ENCODE measurements at places on chromosomes 12 and 14.

DNA sequence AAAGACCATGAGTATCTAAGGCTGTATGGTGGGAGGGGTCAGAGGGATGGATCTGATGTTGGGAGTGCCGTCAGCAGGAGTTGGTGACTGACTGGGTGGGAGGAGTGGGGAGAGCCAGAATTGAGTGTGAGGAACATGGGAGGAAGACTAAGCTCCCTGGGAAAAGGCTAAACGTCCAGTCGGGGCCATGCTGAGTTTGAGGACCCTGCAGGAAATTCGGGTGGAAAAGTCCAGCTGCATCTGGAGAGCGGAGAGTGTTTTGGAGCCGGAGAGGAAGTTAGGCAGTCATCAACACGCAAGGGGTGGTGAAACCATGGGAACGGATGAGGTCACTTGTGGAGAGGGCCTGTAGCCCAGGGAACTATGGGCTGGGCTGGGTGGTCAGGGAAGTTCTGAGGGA is 60.9 kb downstream of the ELK3 start:
- DNase-seq: no peak

- DNase-seq: no peak
Observed at GRCh38 chr12:104155711-104156555, 17.9 kb upstream of the NFYB start.

DNA sequence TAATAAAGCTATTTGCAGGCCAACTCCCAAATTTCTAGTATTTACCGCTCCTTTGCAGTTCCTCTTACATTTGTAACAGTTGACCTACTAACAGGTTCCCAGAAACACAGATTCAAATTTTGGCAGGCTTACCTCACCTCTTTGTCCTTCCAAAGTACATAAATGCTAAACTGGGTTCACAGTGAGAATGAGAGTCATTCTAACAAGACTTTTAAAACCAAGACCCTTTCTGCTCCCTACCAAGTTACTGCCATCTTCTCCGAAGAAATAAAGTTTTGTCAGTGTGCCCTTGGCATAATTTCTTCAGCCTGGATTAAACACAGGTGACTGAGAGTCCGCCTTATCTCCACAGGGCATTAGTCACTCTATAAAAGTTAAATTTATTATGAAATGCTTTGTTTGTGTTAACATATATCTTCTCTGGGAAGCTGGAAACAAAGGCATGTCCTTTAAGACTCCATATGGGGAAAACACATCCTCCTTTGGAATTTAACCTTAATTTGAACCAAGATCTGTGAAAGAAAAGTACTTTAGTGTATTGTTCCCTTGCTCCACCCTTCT is 28.2 kb downstream of the FOXA1 start:
- DNase-seq: no peak

DNA sequence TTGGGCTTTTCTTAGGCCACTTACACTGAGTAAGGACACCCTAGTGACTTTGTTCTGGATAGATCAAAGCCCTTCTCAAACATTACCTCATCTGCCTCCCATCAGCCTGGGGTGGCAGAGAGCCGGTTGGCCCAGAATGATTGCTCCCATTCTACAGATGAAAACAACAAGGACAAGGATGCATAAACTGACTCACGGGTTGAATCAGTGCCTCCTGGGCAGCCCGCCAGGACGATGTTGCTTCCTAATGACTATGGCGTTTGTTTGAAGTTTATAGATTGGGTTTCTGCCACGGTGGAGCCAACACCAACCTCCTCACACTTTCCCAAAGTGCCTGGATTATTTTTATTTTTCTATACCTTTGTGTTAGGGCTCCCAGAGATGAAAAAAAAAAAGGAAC is 3.6 kb upstream of the VRK1 start:
- DNase-seq: no peak

GRCh38 chr14:35304812-35305462 is 12.8 kb downstream of the PSMA6 start:
- DNase-seq: no peak

- no peak for DNase-seq
Observed at GRCh38 chr12:47885012-47885501, 19.7 kb downstream of the VDR start.

- no peak for DNase-seq
Observed at GRCh38 chr12:15720295-15720694, 68.9 kb downstream of the EPS8 start.

DNA sequence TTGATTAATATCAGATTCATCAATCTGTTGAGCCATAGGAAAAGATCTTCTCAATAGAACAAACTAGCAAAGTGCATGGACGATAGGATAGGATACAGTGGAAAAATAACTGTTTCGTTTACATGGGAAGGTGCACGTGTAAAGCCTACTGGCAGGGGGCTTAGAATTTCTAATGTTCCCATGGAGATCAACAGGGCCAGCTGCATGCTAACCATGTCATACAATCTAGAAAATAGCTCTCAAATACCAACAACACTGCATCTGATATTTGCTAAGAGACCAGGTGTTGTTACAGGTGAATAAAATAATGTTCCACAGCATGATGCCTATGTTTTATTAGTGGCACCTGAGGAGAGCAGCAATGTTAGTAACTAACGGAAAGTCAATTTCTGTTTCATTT is 72.5 kb downstream of the ACSS3 start:
- DNase-seq: no peak

- DNase-seq: no peak
Observed at GRCh38 chr12:76445462-76445861, 97.2 kb upstream of the BBS10 start.

DNA sequence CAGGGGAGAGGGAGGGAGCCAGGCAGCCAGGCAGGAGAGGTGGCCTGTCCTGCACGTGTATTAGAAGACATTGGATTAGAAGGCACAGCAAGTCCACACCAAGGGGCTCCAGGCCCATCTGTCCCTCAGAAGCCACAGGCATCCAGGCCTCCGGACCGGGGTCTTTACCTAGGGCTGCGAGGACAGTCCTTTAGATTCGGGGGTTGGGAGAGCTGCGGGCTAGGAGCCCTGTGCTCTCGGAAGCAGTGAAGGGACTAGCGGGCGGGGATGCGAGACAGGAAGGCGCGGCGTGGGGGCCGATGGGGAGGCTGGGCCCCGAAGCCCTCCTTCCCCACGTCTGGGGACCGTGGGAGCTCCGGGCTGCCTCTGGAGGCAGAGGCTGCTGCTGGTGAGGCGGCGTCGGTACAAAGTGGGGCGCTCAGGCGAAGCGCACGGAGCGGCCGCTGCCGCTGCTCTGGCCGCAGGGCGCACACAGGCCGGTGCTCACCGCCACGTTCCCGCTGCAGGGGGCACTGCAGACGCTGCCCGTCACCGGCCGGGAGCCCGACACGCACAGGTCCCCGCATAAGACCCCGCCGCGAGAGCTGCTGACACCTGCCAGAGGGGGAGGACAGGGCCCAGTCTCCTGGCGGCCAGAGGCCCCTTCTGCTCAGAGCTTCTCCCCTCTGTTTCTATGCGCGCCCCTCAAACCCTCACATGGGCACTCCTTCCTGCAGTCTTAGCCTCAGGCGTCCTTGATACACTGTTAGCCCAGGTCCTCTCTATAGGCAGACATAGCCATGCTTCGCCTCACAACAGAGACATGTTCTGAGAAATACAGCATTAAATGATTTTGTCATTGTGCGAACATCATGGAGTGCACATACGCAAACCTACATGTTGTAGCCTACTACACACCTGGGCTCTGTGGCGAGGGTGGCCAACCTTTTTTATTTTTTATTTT is 17.3 kb downstream of the KRT7 start:
- no peak for DNase-seq

GRCh38 chr14:75283833-75284563 is 5.4 kb downstream of the FOS start:
- DNase-seq: no peak

DNA sequence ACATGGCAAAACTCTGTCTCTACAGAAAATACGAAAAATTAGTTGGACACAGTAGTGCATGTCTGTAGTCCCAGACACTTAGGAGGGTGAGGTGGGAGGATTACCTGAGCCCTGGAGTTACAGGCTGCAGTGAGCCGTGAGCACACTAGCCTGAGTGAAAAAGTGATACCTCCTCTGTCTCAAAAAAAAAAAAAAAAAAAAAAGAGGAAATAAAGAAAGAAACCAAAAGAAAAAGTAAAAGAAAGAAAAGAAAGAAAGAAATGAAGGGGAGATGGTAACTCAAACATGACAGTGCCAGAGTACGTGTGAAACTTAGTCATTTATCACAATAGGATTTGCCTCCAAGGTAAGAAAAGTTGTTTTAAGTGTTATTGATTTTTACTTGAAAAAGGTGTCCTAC is 407.0 kb upstream of the MGAT4C start:
- DNase-seq: no peak

GRCh38 chr12:91289906-91290305 is 107.3 kb upstream of the DCN start:
- DNase-seq: no peak

- peak; percentile 87 for DNase-seq
Observed at GRCh38 chr14:102516531-102517391, 7.2 kb upstream of the ANKRD9 start.

GRCh38 chr14:71362920-71363584 is 455.8 kb downstream of the PCNX1 start:
- no peak for DNase-seq

DNA sequence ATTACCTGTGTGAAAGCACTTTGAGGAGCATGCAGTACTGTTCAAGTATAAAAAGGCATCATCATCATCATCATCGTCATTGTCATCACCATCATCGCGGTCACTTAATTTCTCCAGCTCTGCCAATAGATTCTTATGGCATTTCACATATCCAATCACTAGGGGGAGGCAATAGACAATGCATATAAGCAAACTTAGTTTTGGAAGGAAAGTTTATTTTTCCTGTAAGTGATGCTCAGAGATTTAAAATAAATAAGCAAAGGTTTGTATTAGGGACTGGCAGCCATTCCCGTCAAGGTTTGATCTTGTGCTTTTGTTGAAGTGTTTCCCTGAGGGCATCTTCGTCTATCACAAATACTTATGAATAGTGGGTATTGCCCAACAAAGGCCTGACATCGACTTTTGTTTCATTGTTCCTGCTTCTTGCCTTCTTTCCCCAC is 127.4 kb downstream of the KTN1 start:
- DNase-seq: no peak

DNA sequence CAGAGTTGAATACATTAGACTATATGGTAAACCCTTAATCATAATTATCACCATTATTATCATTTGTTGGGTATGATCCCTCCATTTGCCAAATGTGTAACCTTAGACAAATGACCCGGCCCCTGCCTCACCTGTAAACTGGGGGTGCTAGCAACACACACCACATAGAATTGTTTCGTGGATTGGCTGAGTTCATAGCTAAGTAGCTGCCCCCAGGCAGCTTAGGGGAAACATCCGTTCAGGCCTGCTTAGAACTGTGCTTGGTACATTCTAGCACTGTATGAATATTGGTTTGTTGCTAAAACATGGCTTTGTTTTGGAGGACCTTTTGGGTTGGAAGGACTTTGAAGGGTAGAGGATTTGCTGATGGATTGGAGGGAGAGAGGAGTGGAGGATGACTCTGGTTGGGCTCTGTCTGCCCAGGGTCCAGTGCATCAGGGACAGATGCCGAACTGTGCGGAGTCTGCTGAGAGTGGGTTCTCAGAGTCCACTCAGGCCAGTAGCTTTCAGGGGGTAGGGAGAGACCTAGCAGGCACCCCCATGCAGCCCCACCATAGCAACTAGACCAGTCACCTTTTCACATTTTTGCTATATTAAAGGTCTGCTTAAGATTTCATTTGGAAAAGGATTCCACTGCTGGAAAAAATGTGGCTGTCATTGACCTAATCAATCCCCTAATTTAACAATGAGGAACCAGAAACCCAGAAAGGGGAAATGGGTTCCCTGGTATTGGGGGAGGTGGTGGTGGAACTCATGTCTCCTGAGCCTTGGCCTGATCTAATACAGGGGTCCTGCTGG is 2.2 kb downstream of the RIN3 start:
- no peak for DNase-seq

DNA sequence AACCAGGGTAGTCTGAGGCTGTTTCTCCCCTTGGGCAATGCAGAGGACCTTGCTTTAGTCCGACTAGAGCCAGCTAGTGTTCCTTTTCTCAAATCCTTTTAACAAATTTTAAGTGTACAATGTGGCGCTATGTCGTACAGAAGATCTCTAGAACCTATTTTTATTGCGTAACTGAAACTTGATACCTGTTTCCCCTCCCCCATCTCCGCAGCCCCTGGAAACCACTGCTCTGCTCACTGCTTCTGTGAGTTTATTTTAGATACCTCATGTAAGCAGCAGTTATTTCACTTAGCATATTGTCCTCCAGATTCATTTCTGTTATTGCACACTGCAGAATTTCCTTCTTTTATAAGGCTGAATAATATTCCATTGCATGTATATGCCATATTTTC is 1092.3 kb downstream of the AACS start:
- DNase-seq: no peak

GRCh38 chr12:124570810-124571209 is 3.4 kb upstream of the NCOR2 start:
- DNase-seq: no peak

GRCh38 chr12:31218203-31219025 is 107.5 kb downstream of the SINHCAF start:
- no peak for DNase-seq

- DNase-seq: no peak
Observed at GRCh38 chr14:102028733-102029132, 58.1 kb downstream of the HSP90AA1 start.

DNA sequence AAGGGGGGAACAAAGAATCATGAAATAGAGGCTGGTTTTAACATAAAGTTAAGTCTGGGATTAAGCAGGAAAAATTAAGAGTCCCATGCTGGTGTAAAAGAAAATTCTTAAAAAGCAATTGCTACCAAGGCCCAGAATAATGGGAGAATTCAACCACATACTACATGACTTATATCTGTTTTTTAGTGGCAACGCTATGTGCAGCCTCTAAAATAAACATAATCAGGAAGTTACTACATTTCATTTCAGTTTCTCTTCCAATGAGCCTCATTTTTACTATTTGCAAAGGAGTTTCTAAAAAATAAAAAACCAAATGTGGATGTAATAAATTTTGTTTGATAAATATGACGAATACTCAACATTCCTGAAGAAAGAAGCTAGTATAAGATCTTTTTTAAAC is 58.1 kb downstream of the CPNE8 start:
- no peak for DNase-seq

- no peak for DNase-seq
Observed at GRCh38 chr14:71711125-71711524, 221.1 kb upstream of the RGS6 start.

DNA sequence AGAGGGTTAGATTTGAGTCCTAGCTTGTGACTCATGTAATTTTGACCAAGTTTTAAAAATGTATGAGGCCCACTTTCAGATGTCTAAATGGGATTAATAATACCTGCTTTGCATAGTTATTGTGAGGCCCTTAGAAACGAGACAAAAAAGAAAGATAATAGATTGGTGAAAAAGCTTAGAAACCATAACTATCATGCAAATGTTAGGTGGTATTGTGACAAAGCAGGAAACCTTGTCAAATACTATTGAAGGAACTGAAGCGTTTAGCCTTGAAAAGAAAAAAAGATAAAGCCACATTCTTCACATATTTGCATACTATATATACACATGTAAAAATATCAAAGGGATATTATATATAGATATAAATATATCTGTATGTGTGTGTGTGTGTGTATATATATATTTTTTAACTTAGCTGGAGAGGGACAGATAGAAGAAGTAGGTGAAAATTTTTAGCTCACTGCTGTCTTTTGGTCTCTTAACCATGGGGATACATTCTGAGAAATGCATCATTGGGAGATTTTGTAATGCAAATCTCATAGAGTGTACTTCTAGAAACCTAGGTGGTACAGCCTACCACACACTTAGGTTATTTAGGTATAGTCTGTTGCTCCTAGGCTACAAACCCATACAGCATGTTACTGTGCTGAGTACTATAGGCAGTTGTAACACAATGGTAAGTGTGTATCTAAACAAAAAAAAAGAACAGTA is 270.3 kb downstream of the CCDC91 start:
- no peak for DNase-seq

Measured in type B pancreatic cell (in vitro differentiated cells).